ENCODE measurements at places on chromosomes 11 and 22.
A peak's percentile ranks its signal among the peaks of the same experiment; 100 is the strongest.

DNA sequence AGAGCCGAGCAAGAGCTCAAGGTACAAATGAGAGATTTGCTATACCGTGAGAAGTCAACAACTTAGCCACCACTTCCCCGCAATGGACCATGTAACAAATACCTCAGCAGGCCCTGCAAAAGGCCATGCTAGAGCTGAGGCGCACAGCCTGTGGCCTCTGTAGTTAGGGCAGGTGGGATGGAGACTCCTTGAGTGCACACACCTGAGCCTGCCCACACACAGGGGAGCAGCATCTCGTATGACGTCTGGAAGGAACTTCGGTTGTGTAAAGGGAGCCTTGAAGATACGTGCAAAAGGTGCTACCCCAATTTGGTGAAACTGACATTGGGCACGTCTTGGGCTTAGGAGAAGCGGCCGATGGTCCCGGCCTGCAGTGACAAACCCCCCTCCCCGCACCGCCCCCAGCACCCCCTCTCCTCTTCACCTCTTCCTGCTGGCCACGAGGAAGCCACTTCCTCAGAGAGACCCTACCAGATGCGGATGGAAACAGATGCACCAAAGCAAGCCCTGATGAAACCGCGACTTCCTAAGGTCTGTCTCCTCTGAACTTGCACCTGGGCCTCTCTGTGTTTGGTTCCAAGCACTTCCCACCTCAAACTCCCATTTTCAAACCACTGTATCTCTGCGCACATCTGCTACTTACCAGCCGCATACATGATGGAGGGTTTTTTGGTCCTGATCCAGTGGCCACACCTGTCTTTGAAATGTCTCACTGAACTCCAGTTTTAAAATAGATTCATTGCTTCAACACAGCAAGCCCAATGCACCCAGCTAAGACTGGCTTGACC, 10.6 kb downstream of the CDPF1 start:
- DNase-seq = no peak

DNA sequence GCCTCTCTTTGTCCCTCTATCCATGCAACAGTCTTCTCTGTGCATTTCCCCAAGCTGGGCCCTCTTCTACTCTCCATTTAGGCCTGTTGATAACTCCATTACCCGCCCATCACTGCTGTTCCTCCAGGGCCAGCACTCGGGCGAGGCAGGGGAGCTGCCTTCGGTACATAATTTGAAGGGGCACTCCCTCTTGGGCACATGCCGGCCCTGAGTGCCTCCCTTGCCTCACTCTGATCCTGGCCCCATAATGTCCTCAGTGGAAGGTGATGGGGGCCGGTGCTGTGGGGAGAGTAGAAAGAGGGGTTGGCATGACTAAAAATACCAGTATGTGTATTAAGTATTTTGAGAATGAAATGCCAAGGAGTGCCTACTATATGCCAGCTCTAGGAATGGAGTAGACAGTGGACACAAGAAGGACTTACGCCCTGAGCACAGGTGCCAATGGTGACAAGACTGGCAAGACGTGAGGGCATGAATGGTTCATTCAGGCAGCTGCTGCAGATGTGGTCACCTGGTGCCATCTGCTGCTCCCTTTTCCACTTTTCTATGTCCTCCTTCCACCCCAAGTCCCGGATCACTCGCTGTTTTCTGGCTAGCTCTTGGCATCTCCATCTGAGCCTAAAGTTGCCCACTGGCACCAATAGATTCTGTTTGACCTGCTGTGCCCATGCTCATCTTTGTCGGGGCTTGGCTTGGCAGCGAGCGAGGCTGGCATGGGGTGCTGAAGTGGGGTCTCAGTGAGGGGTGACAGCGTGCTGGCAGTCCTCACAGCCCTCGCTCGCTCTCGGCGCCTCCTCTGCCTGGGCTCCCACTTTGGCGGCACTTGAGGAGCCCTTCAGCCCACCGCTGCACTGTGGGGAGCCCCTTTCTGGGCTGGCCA, 22.6 kb downstream of the TMEM218 start:
- no peak for DNase-seq

GRCh38 chr11:119691020-119691666, 37.9 kb downstream of the NECTIN1 start:
- no peak for DNase-seq

- no peak for DNase-seq
These were observed 23.9 kb downstream of the STIM1 start for GRCh38 chr11:3879216-3879966.

DNA sequence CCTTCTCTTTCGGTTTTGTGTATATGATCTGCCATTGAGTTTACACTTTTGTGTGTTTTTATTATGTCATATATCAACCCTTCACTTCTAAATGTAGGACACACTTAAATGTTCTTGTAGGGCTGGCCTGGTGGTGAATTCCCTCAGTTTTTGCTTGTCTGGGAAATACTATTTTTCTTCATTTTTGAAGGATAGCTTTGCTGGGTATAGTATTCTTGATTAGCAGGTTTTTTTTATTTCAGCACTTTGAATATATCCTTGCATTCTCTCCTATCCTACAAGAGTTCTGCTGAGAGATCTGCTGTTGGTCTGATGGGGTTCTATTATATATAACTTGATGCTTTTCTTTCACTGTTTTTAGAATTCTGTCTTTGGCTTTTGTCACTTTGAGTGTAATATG, 79.1 kb downstream of the TECTA start:
- no peak for DNase-seq

DNA sequence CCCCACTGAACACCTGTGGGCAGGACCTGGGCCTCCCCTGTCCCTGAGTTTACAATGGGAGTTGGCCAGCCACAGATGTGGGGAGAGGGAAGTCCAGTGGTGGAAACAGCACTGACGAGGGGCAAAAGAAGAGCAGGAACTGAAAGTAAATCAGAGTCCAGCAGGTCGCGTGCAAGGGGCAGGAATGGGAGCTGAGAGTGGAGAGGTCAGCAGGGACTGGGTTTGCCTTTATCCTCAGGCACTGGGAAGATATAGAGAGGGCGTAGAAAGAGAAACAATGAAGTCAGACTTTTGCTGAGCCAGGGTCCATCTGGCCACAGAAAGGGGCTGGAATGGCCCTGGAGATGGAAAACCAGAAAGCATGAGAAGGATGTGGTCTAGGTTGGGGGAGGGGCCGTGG, 8.5 kb downstream of the P2RY6 start:
- DNase-seq = peak; percentile 32

GRCh38 chr11:109747839-109748238, 325.8 kb downstream of the C11orf87 start:
- no peak for DNase-seq

DNA sequence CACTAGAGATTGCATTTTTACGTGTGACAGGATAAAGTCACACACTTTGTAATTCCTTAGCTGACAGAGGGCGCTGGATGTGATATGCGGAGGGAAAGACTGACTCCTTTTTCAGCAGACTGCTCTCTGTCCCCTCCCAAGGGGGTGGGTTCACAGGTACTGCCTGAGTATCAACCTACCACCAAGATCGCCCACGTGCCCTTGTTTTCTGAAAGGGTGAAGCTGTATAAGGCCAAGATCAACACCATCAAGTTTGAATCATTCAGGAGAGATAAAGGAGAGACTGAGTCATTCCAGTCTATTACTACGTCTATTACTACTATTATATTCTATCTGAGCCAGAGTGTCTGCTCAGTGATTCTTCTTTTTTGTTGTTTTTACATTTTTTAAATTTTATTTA, 30.7 kb downstream of the BUD13 start:
- no peak for DNase-seq

DNA sequence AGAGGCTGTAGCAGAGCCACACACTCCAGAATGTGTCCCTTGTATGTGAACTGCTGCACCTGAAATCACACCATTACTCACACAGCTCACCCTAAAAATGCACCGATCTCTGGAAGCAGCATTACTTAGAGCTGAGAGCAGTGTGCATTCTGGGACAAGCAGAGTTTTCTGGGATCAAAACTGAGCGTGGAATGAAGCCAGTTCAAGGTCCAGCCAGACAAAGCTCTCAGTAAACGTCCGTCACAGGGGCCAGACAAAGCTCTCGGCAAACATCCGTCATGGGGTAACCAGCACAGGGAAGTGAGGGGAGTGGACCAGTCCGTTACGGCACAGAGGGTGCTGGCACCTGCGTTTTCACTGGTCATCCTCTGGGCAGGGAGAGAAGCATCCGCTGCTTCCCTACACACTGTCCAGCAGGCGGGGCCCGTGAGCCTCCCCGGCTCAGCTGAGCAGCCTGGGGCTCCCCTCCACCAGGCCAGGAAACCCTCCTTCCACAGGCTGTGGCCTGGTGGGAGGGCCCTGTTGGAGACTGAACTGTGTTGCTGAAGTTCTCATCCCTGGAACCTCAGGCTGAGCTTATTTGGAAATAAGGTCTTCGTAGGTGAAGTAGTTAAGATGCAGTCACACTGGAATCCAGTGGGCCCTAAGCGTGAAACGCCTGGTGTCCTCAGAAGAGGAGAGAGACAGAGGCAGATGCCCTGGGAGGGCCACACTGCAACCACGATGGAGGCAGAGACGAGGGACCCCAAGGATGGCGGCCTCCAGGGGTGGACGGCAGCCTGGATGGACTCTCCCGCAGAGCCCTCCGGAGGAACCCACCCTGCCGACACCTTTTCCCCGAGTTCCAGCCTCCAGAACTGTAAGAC, 883.9 kb downstream of the BRD1 start:
- DNase-seq = peak; percentile 51

- DNase-seq = no peak
These were observed 38.3 kb downstream of the AMOTL1 start for GRCh38 chr11:94806419-94806818.

GRCh38 chr11:76234416-76235232, 28.3 kb upstream of the WNT11 start:
- peak; percentile 66 for DNase-seq

- DNase-seq = no peak
These were observed 13.0 kb upstream of the CHRM4 start for GRCh38 chr11:46404476-46405017.

DNA sequence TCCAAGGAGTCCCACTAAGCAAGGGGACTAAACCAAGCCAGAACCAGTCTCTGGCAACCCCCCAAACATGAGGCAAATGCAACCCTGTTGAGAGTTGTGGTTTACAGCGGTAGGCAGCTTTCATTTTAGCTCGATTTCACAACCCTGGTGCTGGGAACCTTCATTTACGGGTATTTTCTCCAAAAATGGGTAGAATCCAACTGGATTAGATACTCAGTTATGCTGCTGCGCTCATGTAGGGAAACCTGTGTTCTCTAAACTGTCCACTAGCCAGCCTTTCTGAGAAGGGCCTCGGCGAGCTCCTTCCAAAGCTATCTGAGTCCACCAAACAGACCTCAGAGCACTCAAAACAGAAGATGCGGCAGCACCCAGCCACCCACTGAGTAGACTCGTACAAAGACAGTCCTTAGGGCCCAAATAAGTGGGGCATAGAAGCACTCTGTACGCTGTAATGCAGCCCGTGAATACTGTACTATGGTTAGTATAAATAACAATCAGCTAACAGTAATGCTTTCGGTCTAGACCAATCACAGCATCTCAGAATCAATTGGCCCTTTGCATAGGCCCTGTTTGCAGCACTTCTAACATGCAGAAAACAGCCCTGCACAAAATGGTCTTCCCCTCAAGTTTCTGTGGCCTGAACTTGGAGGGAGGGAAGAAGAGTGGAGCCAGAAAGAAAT, 104.7 kb downstream of the ETS1 start:
- peak; percentile 72 for DNase-seq

DNA sequence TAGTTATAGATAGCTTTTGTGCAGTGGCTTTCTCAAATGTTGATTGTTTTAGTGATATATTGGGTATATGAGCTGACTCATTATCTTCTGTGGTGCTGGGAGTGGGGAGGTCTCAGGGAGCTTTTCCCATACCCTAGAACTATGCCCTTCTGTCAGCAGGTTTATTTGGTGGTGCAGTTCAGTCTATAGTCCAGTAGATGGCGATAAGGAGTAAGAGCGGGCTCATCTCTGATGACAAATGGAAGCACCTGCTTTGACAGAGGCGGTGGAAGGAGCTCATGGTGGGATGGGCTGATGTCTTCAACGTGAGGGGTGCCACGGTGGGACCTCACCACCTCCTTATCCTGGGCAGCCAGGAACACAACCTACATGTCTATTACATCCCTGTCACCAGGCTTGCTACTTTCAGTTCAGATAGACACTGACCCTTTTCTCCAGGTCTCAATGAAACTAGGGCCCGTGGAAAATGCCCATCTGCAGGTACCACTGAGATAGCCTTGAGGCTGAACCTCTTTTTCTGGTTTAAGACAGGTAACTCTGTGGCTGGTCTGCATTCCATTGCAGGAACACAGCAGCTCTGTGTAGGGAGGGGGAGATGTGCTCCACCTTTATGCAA, 13.0 kb upstream of the OR6A2 start:
- DNase-seq = no peak

DNA sequence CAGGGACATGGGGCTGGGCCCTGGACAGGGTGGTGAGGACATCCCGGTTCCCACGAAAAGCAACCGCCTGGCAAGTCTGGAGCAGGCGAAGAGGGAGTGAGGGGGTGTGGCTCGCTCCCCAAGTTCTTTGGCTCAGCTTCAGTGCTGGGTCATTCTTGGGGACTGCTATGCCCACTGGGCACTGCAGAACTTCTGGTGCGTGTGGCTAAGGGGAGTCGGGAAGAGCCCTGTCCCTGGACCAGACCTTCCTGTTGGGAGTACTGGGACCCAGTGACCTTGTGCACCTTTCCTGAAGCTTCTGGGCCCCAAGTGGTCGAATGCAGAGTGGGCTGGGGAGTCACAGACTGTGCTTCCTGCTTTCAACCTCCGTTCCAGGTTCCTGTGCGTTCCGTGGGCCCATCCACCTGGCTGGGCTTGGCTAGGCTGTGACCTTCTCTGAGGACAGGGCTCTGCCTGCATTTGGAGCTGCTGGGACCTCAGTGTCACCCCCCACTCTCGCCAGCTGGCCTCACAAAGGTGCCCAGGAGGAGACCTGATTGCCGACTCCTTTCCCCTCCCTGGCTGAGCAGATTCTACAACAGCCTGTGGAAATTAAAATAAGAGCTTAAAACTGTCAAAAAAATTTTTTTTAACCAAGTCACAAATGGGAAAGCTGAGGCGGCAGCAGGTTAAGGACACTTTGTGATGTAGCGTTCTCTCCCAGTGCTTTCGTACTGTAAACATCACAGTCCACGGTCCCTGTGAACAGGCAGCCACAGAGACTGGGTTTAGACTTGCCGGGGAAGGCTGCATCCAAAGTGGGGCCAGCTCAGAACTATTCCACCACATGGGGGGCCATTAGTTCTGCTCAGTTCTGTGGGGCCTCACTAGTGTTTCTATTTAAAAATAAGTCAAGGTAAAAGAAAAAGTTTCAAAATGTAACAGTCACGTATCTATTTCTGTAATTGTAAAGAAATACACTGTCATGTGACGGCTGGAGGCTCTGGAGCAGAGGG, 63.8 kb upstream of the WNT7B start:
- peak; percentile 15 for DNase-seq

- DNase-seq = no peak
These were observed 86.6 kb upstream of the FGF3 start for GRCh38 chr11:69905611-69906452.

- DNase-seq = no peak
These were observed 64.8 kb upstream of the NUP160 start for GRCh38 chr11:47912843-47913437.

All from left cardiac atrium (tissue), 4 donors.